ENCODE measurements at places on chromosomes 11 and 22.

- DNase-seq, result no peak
These were observed 51.7 kb downstream of the PHF21A start for GRCh38 chr11:46069595-46069994.

GRCh38 chr22:36220451-36220921 lies 18.8 kb downstream of the APOL2 start:
- DNase-seq, result peak; percentile 65

GRCh38 chr11:114774599-114775361 lies 96.5 kb downstream of the NXPE2 start:
- DNase-seq, result peak; percentile 4

- DNase-seq, result no peak
These were observed 48.4 kb upstream of the HSD17B12 start for GRCh38 chr11:43632181-43632580.

DNA sequence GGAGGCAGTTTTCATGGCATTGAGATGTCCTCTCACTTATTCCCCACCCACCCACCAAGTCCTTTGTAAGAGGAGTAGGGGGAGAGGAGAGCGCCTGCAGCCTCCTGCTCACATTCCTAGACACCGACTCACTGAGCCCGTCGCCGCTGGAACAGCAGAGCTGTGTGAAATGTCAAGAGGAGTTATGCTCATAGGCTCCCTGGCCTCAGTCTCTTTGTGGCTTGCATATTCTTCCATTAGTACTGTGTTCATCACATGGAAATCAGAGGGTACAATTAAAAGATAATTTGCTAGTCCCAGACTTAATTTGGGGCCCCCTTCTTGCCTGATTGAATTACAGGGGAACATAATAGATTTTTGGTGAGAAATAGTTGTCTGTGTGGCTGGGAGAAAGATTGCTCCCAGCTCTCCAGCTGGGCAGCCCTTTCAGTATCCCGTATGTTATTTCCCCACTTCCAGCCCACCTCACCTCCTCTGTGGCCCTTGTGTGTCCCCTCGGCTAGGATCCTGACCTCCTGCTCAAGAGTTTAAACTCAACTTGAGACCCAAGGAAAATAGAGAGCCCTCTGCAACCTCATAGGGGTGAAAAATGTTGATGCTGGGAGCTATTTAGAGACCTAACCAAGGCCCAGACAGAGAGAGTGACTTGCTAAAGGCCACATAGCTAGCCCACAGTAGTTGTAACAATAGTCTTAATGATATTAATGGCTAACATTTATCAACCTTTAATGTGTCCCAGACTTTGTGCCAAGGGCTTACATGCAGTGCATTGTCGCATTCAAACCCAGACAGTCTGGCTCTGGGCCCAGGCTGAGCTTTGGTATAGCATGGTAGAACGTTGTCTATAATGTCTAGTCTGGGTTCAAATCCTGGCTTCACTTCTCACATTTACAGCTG lies 32.2 kb downstream of the LIMK2 start:
- DNase-seq, result no peak

DNA sequence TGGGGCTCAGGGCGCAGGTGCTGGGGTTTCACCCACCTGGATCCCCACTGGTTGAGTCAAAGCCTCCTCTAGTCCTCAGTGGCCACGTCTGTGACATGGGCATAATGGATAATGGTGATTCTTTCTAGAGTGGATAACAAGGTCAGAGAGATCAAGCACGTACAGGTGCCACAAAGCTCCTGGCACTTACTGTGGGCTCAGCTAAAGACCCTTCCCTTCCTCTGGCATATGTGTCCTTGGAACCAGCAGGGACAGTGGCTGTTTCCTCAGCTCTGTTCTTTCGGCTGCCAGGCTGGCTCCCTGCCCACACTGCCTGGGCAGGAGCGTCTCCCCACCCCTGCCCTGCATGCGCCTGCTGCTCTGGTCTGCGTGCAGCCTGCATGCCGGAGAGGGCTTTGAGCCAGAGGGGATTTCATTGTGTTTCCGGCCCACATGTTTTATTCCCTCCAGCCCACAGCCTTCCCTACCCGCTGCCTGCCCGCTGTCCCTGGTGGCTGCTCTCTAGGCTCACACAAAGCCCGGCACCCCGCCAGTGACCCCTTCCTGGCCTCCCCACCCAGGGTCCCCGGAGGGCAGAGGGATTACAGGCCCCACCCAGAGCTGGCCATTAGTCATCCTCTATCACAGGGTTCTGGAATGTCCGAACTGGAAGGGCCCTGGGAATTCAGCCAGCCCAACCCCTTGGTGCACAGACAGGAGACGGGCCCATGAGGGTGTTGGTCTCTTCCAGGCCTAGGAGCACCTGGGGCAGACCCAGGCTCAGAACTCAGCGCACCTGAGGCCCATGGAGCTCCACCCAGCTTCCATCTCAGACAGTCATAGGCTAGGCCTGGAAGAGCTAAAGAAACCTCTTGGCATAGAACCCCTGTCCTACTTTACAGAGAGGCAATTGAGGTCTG lies 55.3 kb upstream of the GCAT start:
- no peak for DNase-seq

DNA sequence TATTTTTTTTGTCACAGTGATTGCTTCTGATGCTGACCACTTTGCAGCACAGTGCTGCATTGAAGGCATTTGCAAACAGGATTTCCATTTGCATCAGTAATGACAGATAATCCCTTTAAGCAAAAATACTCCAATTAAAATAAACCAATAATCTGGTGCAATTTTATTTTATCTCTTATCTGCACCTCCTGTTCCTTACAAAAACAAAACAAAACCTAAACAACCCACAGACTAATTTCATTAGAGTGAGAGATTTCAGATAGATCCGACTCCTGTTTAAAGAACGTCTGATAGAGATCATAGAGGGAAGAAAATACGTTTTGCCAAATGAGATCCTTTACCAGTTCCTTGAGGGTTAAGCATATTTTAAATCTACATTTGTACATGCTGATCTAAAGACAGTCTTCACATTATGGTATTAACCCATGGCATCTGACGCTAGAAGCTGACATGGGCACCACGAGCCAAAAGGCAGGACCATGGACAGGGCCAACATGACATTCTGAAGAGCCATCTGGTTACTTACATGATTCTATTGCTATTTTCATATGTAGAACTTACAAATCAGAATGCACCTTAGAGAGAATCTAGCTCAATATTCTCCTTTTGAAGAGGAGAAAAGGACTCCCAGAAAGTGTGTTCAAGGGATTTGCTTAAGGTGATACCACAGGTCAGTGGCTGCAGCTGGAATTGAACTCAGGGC lies 286.2 kb upstream of the NARS2 start:
- DNase-seq, result peak; percentile 61

- no peak for DNase-seq
These were observed 74.1 kb downstream of the PHF21B start for GRCh38 chr22:44935724-44936123.

DNA sequence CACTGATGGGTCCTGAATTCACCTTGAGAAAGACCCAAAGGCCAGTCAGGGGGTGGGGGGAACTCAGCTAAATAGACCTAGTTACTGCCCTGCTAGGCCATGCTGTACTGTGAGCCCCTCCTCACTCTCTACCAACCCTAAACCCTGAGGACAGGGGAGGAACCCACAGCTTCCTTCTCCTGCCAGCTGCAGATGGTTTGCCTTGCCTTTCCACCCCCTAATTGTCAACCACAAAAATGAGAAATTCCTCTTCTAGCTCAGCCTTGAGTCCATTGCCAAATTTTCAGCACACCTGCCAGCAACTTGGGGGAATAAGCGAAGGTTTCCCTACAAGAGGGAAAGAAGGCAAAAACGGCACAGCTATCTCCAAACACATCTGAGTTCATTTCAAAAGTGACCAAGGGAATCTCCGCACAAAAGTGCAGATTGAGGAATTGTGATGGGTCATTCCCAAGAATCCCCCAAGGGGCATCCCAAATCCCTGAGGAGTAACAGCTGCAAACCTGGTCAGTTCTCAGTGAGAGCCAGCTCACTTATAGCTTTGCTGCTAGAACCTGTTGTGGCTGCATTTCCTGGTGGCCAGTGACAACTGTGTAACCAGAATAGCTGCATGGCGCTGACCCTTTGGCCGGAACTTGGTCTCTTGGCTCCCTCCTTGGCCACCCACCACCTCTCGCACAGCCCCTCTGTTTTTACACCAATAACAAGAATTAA lies 2.4 kb upstream of the TTC36 start:
- DNase-seq, result no peak

DNA sequence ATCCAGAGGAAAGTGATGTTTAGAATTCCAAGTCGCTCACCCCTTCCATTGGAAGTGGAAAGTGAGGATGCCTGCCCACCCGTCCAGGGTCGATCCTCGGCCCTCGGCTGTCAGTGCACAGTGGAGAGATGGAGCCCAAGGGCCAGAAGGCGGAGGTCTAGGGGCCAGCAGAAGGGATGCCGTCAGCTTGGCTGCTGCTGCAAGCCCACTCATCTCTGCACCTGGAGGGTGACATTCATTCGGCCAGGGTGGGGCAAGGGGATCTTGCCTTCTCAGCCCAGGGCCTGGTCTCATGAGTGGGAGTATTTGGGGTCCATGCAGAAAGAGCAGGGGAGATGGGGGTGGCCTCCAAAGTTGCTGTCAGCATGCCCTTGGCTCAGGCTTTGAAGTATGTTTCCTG lies 30.7 kb downstream of the LINC01488 start:
- no peak for DNase-seq

DNA sequence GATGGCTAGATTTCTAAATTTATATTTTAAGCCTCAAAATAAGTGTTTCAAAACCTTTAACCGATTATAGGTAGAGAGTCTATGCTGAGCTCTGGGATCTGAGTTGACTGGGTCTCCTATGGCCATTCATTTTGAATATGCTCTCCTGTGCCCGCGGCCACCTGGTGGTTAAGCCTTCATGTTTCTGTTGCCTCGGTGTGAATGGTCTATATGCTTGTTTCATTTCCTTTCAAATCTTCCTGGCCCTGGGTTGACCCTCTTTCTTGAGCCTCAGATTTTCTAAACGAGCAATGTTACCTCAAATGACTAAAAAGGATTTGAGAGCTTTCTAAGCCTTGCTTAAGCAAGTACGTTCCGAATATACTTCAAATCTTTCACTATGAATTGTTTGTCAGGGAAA lies 789.4 kb upstream of the KIRREL3 start:
- no peak for DNase-seq

GRCh38 chr11:95268391-95268790 lies 37.4 kb upstream of the SESN3 start:
- DNase-seq, result no peak

DNA sequence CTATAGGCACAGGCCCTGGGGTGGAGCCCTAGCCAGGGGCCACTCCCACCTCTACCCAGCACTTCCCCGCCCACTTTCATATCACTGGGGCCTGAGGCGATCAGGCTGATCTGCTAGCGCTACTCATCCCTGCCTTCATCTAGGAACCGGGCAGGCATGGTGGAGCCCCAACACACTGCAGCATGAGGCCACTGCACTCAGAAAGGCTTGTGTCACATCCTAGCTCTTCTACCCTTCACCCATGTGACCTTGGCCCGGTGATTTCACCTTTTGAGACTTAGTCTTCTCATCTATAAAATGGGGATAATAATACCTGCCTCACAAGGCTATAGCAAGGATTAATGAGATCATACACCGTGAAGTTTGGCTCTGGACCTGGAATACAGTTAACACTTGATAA lies 18.1 kb upstream of the GDPD5 start:
- DNase-seq, result no peak

GRCh38 chr11:99275521-99275920 lies 254.8 kb downstream of the CNTN5 start:
- no peak for DNase-seq

GRCh38 chr11:110896358-110896757 lies 184.1 kb upstream of the ARHGAP20 start:
- peak; percentile 28 for DNase-seq

DNA sequence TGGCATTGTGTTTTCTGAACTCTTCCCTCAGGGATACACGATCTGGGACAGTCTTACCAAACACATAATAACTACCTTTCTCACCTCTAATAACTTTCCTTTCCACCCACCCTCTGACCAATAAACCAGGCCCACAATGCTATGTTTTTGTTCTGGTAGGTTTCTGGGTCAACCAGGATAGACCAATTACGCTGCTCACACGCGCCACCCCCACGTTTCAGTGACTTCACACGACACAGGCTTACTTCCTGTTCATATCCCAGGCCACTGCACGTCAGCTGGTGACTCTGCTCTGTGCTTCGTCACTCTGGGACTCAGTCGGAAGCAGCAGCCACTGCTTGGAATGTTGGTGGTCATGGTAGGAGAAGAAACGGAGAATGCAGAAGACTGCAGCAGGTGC lies 2.5 kb downstream of the KRTAP5-4 start:
- DNase-seq, result peak; percentile 25

- DNase-seq, result no peak
These were observed 526.1 kb downstream of the MIAT start for GRCh38 chr22:27183474-27183873.
